ENCODE measurements at places on chromosomes 2 and 18.

GRCh38 chr2:99471654-99472599 is 17.9 kb downstream of the REV1 start:
- no peak for DNase-seq

- peak; percentile 19 for DNase-seq
Observed at GRCh38 chr2:138602166-138602460, 100.5 kb downstream of the SPOPL start.

DNA sequence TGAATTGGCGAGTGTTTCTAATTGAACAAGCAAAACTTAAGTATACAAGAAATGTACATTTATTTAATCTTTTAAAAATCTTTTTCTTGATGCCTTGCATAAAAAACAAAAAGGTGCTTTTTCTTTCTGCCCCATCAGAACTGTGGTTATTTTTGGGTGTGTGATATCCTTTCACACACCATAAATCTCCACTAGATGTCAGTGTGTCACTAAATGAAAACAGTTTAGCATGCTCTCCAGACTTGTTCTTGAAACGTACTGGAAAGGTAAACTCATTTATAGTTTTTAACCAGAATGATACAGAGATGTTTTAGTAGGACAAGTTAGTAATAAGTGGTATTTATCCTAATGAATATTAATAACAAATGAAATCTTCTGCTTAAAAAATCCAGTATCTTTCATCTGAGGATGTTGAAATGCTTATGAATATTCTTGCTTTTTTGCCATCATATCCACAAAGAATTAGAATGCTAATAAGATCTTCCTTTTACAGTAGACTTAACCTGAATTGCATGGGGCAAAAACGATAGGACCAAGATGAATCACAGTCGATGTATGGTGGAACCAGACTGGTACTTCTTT is 96.8 kb downstream of the UBE2E3 start:
- DNase-seq: peak; percentile 32

DNA sequence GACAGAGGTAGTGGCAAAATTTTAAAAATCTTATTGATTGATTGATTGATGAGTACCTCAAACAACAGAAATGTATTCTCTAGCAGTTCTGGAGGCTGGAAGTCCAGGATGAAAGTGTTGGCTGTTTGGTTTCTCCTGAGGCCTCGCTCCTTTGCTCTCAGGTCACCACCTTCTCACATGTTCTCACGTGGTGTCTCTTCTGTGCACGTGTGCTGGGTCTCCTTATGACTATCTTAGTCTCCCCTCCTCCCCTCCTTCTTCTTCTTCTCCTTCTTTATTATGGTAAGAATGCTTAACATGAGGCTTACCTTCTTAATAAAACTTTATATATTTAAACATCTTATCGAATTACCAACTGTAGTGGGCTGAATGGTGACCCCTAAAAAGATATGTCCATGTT is 446.0 kb upstream of the SPHKAP start:
- no peak for DNase-seq

DNA sequence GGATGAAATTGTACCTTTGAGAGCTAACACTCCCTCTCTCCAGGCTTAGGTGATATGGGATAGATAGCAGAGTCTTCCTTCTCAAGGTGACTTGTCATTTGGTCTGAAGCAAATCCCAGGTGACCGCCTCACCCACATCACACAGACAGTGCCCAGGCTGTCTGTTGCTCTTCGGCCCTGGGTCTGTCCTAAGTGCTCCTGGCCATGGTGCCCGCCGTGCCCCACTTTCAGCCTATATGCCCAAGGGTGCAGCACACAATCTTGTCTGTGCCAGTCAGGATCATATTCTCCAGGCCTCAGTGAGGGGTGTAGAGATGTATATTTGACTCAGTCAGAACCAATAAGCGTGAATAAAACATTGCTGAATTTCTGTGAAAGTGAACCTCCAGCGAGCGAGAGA is 326.8 kb downstream of the DYSF start:
- DNase-seq: no peak

DNA sequence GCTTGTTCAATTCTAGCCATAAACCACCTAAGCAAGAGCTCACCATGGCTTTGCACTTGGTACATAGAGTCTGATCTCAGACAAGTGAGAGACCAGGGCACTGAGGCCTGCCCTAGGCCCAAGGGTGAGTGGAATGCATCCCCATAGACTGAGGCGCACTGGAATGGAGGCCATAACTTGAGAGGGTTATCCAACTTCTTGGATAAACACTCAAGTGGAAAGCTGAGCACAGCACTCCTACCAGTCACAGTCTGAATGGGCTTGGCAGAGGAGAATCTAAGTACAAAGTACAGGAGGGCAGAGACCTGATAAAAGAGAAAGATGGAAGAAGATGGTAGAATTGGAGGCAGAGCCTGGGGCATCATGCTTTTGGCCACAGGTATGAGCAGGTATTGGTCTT is 30.4 kb upstream of the CASP10 start:
- DNase-seq: no peak

DNA sequence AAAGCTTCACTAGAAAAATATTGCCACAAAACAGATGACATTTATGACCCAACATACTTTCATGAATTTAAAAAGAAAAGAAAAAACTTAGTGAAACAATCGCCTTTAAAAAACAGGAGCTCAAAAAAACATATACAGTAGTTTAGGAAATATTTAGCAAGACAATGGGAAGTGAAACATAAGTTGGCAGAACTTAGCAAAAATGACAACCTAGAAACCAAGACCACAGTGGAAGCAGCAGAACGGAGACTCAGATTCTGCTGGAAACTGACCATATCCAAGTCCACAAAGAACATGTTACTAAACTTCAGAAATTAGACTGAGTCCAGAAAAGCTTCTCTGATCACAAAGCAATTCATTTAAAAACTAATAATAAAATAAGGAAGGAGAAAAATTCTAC is 41.8 kb upstream of the CTAGE1 start:
- DNase-seq: no peak

DNA sequence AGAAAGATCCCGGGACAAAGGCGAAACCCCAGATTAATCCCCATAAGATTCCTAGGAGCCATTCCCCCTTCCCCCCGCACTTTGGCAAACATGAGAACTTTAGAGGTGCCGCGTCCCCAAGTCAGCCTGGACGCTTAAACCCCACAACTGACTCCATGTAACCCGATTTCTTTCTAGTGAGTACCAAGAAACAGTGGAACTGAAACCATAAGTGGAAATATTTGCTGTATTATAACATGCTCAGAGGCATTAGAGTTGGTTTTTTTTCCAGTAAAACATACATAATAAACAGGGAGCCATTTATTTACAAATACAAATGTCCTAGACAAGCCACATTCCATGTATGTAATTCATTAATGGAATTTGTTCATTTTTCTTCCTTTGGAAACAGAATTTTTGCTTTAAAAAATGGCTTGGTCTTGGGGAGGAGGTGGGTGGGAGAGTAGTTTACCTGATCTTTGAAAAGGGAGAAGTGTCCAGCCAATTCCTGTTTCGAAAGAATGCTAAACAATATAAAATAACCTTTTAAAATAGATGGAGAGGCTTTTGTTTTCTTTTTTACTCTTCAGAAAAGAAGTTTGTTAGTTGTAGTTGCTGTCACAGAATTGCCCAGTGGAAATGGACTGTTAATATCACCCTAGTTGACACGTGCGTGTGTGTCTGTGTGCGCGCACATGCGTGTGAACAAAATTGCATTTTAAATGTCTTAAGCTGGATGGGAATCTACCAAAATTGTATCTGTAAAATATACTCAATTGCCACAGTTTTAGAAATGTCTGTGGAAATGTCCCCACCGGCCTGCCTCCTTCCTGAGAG is 10.6 kb downstream of the POU3F3 start:
- no peak for DNase-seq

DNA sequence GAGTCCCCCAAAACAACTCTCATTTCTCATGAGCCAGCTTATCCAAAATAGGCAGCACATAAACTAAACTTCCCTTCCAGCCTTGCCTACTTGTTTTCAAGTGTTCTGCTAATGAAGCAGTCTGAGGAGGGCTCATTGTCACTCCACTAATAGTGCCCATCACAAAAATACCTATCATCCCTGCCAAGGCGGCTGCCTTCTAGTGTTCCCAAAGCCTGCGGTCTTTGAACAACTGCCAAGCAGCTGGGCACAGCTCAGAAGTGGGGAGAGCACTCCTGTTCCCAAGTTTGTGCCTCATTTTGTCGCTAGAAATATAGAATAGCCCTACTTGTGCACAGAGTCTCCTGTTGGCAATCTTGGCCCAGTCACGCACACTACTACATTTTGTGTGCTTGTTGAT is 50.3 kb downstream of the DTNA start:
- peak; percentile 23 for DNase-seq

DNA sequence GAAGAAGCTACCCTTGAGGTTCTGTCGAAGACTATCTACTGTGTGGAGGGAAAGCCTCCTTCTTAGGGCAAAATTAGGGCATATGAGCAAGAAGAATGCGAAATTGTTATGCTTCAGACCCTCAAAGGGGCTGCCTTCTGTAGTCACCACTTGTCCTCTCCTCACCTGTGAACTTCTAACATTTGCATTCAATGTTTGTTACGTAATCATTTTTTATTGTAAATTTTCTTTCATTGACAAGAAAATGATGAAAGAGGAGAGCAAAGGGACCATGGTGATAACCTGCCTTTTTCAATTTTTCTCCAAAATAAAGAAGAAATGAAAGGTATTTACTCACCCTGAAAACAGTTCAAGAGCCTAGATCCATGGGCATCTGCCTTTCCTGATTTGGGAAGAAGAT is 193.0 kb downstream of the SP3 start:
- no peak for DNase-seq

DNA sequence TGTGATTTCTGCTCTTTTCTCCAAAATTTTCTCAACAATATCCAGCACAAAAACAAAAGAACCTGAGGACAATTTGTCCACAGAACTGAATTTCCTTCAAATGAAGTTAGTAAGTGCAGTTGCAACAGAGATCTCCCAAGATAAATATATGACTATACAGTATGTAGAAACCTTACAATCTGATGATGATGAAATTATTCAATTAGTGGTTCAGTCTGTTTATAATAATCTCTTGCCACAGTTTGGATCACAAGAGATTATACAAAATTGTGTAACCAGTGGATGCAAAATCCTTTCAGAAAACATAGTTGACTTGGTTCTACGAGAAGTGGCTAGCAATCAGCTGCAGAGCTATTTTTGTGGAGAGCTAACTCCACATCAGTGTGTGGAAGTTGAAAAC is 68.7 kb downstream of the FSIP2 start:
- DNase-seq: no peak

GRCh38 chr2:33126552-33126951 is 179.8 kb downstream of the LTBP1 start:
- DNase-seq: no peak

- DNase-seq: peak; percentile 83
Observed at GRCh38 chr18:76620321-76621170, 125.5 kb upstream of the ZNF516 start.

Data from NCI-H1092 treated with DMSO at 0.1 percent for 48 hours (cell line).